ENCODE measurements at places on chromosomes 5 and 9.

GRCh38 chr5:13643196-13643595 lies 301.3 kb downstream of the DNAH5 start:
- no peak for DNase-seq

- no peak for DNase-seq
These were observed 6.2 kb upstream of the RNF130 start for GRCh38 chr5:180077594-180078284.

DNA sequence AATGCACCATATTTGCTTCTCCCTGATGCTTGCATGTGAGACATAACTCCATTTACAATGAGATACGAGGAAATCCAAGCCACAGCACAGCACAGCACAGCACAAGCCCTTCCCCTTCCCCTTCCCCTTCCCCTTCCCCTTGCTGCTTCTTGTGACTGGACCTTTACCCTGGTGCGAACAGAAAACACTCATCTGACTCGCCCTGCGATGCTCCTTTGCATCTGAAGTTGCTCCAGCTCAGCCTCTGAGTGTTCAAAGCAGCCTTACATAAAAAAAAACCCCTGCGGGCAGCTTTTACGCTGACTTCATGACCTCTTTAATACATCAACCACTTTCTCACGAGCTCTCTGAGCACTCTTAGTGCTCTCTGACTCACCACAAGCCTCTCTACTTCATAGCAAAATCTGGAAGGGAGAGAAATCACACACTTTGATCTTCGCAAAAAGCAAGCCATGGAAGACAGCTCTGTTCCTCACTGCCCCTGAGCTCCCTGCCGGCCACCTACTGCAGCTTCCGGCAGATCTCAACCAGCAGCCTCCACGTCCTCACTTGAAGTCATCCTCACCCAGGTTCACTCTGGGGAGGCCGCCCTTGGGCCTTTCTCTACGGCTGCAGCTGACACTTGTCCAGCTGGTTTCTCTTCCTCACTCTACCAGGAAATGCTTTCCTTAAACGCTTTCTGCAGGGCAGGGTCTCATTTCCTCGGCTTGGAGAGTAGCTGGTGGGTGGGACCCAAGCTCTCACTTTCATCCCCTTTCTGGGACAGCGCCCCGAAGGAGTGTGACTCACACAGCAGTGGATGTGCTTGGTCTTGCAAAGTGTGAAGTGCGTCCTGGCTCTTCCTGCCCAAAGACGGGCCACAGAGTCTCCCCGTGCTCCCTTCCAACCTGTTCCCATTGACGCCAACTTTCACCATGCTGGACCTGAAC lies 5.3 kb downstream of the SLC34A1 start:
- peak; percentile 69 for DNase-seq

DNA sequence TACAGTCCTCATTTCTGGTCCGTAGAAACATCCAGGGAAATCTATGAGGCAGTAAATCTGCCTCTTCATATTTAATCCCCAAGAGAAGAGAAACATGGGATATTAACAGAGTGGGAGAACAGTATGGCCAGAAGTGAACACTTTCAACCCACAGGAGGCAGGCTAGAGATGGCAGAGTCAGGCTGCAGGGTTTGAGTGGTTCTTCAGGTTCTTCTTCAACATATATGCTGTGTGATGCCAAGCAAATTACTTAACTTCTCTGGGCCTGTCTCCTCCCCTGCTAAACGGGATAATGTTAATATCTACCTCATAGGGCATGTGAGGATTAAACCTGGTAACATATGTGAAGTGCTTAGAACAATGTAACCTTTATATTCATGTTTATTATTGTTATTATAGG lies 321.8 kb downstream of the PSAT1 start:
- DNase-seq, result no peak

DNA sequence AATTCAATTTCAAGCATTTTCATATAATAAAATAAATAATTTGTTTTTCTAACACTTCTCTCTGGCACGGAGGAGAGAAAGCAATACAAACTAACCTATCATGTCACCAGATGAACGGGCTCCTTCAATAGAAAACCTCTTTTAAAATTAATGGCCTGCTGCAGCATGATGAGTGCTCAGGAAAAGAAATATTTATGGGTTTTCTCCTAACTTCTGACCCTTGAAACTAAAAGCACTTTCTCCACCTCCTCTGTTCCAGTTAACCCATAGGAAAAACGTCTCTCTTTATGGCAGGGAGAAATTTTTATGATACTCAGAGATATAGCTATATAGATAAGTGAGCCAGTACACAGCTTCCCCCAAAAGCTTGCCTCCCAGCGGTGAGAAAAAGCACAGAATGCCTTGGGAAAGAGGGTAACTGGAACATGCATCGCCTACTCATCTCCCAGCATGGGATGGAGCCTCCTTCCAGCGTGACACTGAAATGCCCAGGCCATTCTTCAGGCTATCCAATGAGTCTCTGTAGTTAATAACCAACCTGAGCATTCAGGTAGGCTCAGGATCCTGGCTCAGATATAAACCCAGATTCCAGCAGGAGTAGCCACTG lies 963.0 kb upstream of the DMAC1 start:
- DNase-seq, result peak; percentile 1

All from Caco-2 (cell line).